CD4-positive, alpha-beta T cell treated with Interleukin-17A for 1 hour (primary cell): ENCODE measurements at places on chromosomes 13 and 19.
A peak's percentile ranks its signal among the peaks of the same experiment; 100 is the strongest.

GRCh38 chr19:46984077-46985010 is 35.3 kb upstream of the NPAS1 start:
- DNase-seq: no peak

- DNase-seq: no peak
These were observed 8.5 kb downstream of the ILF3 start for GRCh38 chr19:10662384-10663251.

- no peak for DNase-seq
These were observed 30.1 kb upstream of the NFIC start for GRCh38 chr19:3336351-3336679.

- no peak for DNase-seq
These were observed 420.5 kb downstream of the KLF5 start for GRCh38 chr13:73479351-73479750.

DNA sequence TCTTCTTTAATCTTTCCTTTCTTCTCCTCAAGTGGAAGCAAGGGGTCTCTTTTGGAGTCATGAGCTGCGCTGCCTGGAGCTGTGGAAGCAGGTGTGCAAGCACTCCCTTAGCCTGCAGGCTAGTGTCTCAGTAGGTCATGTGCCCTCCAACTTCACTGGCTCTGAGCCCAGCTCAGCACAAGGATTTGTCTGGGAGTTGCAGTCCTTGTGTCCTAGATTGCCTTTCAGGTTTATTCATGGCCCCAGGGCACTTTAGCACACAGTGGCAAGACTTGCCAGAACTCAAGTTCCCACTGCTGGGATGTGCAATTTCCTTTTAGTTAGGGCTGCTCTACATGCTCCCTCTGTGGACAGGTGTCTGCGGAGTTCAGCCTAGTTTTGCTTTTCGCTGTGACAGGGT is 211.7 kb downstream of the LIG4 start:
- DNase-seq: no peak

GRCh38 chr19:28168557-28168956 is 1044.4 kb downstream of the UQCRFS1 start:
- DNase-seq: no peak

GRCh38 chr19:30131246-30131645 is 189.2 kb downstream of the URI1 start:
- DNase-seq: no peak

GRCh38 chr13:77548095-77548494 is 12.6 kb downstream of the SCEL start:
- no peak for DNase-seq

- no peak for DNase-seq
These were observed 1217.5 kb downstream of the DIAPH3 start for GRCh38 chr13:58946274-58946673.

- DNase-seq: no peak
These were observed 18.0 kb downstream of the ZNF91 start for GRCh38 chr19:23377276-23377675.

GRCh38 chr19:2331601-2332246 is 3.2 kb downstream of the SPPL2B start:
- DNase-seq: no peak

GRCh38 chr19:4173479-4174212 is 8.7 kb downstream of the SIRT6 start:
- no peak for DNase-seq

DNA sequence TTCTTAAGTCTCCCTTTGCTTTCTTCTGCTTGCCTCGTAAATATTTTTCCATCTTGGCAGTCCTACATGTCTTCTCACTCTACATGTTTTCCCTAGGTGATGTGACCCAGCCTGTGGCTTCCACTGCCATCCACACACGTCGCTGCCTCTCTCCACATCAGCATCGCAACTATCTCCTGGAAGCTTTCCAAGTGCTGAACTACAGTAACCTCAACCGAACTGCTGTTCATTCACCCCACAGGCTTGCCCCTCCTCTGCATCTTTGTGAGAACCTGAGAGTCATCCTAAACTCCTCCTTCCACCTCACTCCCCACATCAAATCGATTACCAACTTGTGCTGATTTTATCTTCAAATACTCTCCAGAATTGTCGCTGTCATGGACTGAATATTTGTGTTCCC is 41.2 kb upstream of the USPL1 start:
- peak; percentile 77 for DNase-seq
